Naive B cell (primary cell): ENCODE measurements at places on chromosomes 2 and 18. TPM values are rescaled to one million over a fixed set of nuclear protein-coding genes. Genes with fewer than 3 reads are reported as not detected.

GRCh38 chr2:102063487-102063911, 71.7 kb downstream of the IL1R2 start:
- DNase-seq: no peak

DNA sequence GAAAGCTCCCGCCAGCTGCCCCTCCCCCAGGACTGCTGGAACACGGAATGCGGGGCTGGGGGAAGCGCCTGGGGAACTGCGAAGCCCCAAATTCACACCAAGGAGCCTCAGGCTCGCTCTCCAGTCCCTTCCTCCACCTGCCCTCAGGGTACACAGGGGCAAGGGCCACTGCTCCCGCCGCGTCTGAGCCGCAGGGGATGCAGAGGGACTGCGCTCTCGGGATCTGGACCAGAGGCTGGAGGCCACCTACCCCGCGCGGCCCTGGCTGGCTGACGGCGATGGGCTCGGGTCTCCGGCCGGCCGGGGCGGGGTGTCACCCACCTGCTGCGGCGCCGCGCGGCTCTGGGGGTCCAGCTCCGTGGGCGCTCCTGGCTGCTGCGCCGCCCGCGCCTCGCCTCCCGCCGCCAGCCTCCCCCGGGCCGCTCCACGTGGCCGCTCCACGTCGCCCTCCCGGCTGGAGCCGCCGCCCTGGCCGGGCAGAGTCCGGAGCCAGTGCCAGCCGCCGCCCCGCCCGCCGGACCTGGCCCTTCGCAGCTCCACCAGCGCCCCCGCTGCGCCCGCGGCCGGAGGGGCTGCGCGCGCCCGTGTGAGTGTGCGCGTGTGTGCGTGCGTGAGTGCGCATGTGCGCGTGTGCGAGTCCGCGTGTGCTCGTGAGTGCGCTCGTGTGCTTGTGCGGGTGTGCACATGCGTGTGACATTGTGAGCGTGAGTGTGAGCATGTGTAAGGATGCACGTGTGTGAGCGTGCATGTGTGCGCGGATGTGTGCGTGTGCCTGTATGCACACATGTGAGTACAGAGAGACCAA, at the start of gene CGREF1:
TSS of gene CGREF1 (minus strand) at position 604 of the 805 bp plus-strand sequence. CDS start 14,762 bp downstream, outside the sequence.
- DNase-seq: no peak

GRCh38 chr2:63819765-63820717, 21.7 kb upstream of the UGP2 start:
- DNase-seq: no peak

Gene LOXHD1
- not detected for polyA plus RNA-seq

- no peak for DNase-seq
These were observed 84.5 kb upstream of the LCLAT1 start for GRCh38 chr2:30362468-30363081.

Gene ARHGEF4
- not detected for polyA plus RNA-seq

DNA sequence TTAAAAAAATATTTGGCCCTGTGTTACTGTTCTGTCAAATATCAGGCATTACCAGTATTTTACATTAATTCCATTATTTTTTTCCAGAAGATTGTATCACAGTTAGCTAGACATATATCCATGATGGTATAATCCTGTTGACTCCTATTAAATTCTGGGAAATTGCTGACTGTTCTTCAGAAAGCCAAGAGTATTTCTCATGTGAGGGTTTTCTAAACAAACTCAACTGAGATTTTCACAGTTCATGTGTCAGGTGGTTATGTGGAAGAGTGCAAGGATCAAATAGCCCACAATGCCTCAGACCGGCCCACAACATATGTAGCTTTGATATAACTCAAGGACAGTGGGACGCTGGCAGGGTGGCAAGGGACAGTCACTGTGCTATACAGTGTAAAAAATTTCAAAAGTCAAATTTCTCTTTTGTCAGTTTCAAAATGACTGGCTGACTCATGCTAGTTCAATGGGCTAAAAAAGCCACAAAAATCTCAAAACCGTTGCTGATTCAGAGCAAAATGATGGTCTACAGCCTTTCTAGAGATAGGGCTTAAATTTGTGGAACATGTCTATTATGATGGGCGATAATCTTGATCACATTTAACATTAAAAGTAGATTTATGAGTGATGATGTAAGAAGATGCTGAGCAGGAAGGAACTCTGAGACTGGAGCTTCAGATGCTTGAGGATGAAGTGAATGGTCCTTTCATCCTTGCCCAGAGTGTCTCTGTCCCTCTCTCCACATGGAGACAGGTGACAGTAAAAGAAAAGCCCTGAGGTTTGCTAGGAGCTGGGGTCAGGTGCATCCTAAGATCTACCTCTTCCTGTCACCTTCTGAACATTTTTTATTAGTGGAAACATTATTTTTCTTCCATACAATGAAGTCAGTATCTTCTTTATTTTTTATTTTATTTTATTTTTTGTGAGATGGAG, 175.8 kb upstream of the PIEZO2 start:
- no peak for DNase-seq

DNA sequence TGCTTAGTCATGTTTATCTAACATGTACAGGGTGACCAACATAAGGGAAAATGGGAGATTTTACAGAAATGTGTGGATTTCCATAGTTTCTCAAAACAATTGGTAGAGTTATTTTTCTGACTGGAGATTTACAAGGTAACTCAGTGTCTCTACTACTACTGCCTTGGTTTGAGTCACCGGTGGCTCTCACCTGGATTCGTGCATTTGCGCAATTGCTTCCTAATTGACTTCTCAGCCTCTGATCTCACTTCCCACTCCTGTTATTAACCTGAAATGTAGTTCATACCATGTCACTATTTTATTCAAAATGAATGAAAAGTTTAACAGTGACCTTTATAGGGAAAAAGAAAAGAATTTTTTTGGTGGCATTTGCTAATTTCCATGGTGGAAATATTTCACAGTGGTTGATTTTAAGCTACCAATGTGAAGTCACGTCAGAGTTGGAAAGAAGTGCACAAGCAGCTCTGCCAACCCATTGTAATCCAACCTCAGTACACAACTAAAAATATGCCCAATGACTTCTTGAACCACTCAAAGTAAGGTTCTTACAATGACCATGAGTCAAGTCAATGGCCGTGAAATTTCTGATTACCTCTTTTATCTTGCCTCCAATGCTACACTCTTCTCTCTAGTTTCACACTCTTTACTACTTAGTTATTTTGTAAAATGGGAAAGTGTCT, 94.0 kb downstream of the NYAP2 start:
- DNase-seq: no peak

Gene BMPR2
- polyA plus RNA-seq: 3.1 TPM
